ENCODE measurements at places on chromosomes 11 and 22.

- no peak for DNase-seq
These were observed 57.2 kb downstream of the NAV2 start for GRCh38 chr11:19769820-19770219.

- DNase-seq = no peak
These were observed 4.7 kb downstream of the FADS2 start for GRCh38 chr11:61832754-61833153.

- no peak for DNase-seq
These were observed 44.9 kb downstream of the MACROD1 start for GRCh38 chr11:64120951-64121569.

DNA sequence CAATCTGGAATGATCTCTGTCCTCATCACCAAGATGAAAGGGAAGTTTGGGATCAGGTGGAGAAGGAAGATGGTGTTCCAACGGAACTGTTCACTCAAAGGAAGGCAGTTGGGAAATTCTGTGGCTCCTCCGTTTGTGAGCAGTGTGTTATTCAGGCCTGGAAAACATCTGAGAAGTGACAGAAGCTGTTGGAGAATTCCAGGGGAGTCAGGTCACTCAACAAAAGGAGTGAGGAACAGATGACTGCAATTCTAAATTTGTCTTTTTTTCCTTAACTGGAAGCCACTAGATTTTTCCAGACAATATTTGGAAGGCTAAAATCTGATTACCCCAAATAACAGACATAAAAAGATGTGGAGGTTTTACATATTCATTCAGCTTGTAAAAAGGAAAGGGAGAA lies 107.8 kb downstream of the CD44 start:
- no peak for DNase-seq

- DNase-seq = no peak
These were observed 1.6 kb upstream of the TFIP11 start for GRCh38 chr22:26513838-26514237.

DNA sequence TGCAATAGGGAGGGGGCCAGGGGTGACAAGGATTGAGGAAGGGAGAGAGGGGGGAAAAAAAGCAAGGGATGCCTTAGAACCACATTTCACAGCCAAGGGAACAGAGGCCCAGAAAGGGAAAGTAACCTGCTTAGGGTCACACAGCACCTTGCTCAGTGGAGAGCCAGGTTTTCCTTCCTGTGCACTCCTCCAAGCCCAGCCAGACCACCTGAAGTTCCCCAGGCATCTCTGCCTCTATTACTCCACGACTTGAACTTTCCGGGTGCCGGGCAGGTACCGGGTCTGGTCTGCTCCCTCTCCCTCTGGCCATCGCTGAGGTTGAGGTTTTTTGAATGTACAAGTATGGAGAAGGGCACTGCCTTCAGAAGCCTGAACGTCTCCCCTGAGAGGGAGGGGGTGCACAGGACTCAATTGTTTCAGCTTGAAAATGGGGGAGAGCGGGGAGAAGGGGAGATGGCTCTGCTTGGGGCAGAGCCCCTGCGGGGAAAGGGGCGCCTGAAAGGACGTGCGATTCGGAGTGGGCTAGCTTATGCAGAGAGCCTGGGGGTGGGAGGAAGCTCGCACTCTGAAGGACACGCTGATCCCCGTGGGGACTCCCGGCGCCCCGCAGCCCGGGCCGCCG lies 516 bp upstream of the SERPINH1 start:
- no peak for DNase-seq

- DNase-seq = no peak
These were observed 1.4 kb downstream of the FBXO3 start for GRCh38 chr11:33772870-33773269.

- no peak for DNase-seq
These were observed 123.6 kb downstream of the GALNT18 start for GRCh38 chr11:11498195-11498594.

GRCh38 chr11:102615077-102615893 lies 9.8 kb downstream of the MMP20 start:
- DNase-seq = no peak

DNA sequence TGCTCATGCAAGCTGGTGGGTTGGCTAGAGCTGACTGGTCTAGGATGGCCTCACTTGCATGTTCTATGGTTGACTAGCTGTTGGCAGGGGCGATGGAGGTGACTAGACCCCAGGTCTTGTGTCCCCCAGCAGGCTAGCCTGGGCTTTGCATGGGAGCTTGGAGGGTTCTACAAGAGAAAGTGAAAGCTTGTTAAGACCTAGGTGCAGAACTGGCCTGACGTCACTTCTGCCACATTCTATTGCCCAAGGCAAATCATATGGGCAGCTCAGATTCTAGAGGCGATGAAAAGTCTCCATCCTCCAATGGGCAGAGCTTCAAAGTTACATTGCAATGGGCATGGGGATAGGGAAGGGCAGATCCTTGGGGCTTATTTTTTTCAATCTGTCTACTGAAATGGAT lies 170.9 kb downstream of the MIAT start:
- DNase-seq = no peak

GRCh38 chr11:76637491-76638269 lies 32.9 kb downstream of the LRRC32 start:
- DNase-seq = no peak

DNA sequence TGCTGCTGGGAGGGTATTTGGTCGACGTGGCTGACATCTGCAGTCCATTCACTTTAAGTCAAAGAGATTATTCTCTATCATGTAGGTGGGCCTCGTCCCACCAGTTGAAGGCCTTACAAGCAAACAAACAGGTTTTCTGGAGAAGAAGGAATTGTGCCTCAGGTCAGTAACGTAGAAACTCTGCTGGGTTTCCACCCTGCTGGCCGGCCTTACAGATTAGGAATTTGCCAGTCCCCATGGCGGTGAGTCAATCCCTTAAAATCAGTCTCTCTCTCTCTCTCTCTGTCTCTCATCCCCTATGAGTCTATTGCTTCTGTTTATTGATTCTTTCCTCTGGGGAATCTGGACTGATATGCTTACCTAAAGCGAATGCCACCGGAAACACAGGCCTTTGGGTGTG lies 75.4 kb upstream of the FGF3 start:
- no peak for DNase-seq

DNA sequence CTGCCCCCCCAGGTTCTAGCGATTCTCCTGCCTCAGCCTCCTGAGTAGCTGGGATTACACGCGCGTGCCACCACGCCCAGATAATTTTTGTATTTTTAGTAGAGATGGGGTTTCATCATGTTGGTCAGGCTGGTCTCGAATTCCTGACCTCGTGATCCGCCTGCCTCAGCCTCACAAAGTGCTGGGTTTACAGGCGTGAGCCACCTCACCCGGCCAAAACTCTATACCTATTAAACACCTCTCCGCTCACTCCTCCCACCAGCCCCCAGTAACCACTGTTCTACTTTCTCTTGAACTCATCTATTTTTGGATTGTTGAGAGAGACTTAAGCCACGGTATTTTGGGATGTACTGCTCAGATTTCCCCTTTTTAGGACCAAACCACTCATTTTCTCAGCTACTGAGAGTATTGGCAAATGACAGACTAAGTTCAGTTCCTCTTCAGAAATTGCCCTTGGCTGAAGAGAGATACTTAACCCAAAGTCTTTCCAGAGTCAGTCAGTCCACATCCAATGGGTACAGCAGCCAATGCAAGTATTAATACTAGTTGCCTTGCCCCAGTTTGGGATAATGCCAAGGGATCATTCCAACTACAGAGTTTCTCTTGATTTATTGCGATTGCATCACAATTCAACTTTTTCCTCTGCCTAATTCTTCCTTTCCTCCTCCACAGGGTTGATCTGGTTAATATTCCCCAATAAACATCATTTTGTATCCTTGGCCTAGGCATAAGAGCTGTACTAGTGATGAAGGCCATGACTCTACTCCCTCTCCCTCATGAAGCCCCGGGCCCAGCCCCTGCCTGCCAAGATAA lies 36.8 kb upstream of the CSTF3 start:
- DNase-seq = no peak

GRCh38 chr22:43628250-43628649 lies 183.9 kb downstream of the EFCAB6 start:
- no peak for DNase-seq

GRCh38 chr22:37462983-37463382 lies 23.2 kb downstream of the MFNG start:
- DNase-seq = no peak

DNA sequence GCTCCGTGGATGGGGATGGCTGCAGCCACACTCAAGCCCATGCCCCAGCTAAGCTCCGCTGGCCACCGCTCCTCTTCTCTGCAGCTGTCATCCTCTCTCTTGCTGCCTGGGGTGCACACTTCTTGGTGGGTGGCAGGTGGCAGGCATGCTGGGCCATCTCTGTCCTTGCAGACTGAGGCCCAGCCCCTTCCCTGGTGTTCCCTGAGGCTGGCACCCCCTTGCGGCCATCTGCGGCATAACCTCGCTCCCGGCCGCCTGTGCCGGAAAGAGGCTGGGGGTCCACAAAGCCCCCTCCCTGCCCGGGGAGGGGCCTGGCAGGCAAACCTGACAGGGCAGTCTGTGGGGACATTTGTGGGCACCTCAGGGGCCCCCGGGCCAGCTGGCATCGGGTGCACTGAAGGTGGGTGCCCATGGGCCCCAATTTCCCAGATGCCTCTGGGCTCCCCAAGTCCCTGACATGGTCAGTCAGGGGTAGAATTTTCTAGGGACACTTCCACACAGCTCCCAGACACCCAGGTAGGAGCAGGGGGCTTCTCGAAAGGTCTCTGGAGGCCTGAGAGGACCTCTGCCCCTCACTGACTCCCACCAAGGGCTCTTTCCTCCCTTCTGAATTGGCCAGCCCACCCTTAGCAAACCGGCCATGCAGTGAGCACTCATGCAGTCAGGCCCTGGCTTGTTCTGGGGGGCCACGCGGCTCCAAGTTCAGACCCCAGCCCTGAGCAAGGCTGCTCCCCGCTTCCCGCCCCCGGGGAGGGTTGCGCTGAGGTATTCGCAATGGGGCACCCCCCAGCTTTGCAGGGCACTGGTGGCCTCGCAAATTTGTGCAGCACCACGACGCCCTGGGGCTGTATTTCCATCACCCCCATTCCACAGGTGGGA lies 23.5 kb upstream of the TH start:
- no peak for DNase-seq

DNA sequence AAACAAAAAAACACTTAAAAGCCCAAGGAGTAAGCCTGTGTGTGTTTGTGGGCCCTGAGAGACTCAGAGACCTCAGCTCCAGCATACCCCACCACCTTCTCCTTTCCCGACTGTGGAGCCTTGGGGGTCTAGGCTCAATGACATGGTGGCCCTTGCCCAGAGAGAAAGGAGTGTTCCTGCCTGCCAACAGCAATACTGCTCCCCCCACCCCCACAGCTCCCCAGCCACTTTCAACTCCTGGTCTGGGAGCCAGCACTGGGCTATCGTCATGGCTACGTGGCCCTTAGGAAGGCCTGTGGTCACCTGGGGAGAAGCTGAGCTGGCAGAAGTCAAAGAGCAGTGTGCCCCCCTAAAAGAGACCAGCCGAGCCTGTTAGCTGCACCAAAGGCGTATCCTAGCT lies 2.6 kb downstream of the PPP1R14B start:
- DNase-seq = no peak

DNA sequence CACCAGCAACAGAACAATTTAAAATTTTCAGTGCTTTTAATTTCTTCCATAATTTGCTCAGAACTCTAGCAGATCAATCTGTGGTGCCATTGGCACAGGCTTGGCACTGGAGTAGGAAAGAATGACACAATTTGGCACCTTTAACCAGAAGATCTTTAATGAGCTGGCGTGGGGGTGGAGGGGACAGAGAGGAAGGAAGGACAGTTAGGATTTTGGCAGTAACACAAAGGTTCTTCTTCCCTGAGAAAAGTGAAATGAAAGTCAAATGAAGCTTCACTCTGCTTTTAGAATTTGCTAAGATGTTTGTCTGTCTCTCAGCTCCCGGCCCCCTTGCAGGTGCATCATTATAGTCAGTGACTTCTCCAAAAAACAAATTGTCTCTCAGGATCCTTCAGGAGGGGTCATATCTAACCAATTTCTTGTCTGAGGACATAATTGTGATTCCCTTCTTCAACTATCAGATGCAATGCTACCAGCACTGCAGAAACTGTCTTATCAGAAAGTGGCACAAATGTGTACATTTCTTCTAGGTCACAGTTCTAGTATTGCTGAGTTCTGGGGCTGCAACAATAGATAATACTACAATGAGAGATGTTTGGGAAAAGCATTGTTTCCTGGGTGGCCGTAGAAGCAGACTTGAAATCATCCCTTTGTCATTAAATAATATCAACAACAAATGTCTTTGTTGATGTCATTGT lies 66.8 kb downstream of the CSTPP1 start:
- no peak for DNase-seq

- no peak for DNase-seq
These were observed 131.9 kb downstream of the WNT11 start for GRCh38 chr11:76074148-76075095.

DNA sequence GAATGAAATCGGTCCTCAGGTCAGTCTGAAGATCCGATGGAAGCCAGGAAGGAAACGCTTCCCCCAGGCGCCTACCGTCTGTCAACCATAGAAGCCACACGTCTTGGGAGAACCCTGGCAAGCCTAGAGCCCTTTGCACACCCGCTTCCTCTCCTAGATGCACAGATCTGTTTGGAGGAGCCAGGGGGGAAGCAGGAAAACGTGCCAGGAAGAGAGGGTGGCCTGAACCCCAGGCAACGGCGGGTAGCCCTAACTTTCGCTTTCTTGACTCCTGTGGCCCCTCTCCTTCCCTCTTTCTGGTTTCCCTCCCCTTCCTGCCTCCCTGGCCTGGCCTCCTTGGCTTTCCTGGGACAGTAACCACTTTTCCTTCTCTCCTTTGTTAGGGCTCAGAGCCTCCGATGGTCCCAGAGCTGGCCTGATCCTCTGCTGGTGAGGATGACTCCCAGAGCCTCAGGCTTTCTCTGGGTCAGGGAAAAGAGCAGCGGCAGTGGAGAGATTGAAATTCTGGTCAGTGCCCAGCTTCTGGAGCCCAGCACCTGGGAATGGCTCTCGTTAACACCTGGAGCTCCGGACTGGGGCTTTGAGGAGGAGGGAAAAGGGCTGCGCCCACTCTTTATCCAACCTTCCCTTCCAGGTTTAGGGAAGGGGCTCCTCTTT lies 2.1 kb downstream of the FXYD6 start:
- DNase-seq = no peak

Measured in T-helper 22 cell (primary cell).